ENCODE measurements at places on chromosomes 6 and 20. TPM values are rescaled to one million over a fixed set of nuclear protein-coding genes. Genes with fewer than 3 reads are reported as not detected.

Gene FHL5
- total RNA-seq = not detected

Gene OR2J3
- total RNA-seq = not detected

Gene RTN4IP1
- 6.8 TPM for total RNA-seq

Gene KIAA1755
- total RNA-seq = not detected

Gene PAQR8
- 16.8 TPM for total RNA-seq

Gene CFB
- total RNA-seq = 0.66 TPM

GRCh38 chr6:75855052-75855451 is 106.0 kb downstream of the MYO6 start:
- no peaks in the 10 kb centered on the region for H3K36me3 ChIP-seq
- no peaks in the 10 kb centered on the region for H3K27me3 ChIP-seq
- no peak overlapping the region for H3K4me3 ChIP-seq
- peaks cover 14% of the 10 kb centered on the region for H3K4me1 ChIP-seq
- peak; percentile 85 for DNase-seq
- no peak overlapping the region for H3K27ac ChIP-seq

DNA sequence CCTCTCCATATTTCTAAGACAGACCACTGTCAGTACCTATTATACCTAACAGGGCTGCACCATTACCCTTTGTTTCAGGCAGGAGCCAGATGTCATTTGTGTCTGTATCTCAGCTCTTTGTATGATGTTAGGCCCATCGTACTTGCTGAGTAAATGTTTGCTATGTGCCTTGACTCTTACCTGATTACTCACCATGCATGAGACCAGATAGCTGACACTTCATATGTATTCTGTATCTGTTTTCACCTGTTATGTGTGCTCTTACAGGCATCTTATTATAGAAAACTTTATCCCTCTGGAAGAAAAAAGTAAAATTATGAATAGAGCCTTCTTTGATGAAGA is 31.7 kb upstream of the ASXL1 start:
- no peak for DNase-seq
- peaks cover 22% of the 10 kb centered on the region for H3K4me1 ChIP-seq
- H3K36me3 ChIP-seq = peaks cover 3% of the 10 kb centered on the region
- H3K27ac ChIP-seq = peak overlapping the region; percentile 83

- peak overlapping the region; percentile 73 for H3K27ac ChIP-seq
- no peaks in the 10 kb centered on the region for H3K27me3 ChIP-seq
- no peak overlapping the region for H3K4me3 ChIP-seq
- DNase-seq = no peak
Measured at GRCh38 chr6:136762022-136762975, 30.0 kb downstream of the MAP3K5 start.

GRCh38 chr6:137973201-137973600 is 106.1 kb downstream of the TNFAIP3 start:
- no peaks in the 10 kb centered on the region for H3K4me1 ChIP-seq
- no peak for DNase-seq
- H3K4me3 ChIP-seq = no peak overlapping the region
- no peak overlapping the region for H3K27ac ChIP-seq
- no peaks in the 10 kb centered on the region for H3K36me3 ChIP-seq

- H3K27ac ChIP-seq = peak overlapping the region; percentile 66
- H3K4me3 ChIP-seq = no peak overlapping the region
- DNase-seq = no peak
- H3K4me1 ChIP-seq = no peaks in the 10 kb centered on the region
Measured at GRCh38 chr6:150875841-150876240, 10.3 kb downstream of the MTHFD1L start.

- H3K36me3 ChIP-seq = no peaks in the 10 kb centered on the region
- no peak overlapping the region for H3K4me3 ChIP-seq
- peaks cover 17% of the 10 kb centered on the region for H3K4me1 ChIP-seq
- no peaks in the 10 kb centered on the region for H3K27me3 ChIP-seq
Measured at GRCh38 chr20:9160757-9161156, 91.9 kb downstream of the PLCB4 start.

DNA sequence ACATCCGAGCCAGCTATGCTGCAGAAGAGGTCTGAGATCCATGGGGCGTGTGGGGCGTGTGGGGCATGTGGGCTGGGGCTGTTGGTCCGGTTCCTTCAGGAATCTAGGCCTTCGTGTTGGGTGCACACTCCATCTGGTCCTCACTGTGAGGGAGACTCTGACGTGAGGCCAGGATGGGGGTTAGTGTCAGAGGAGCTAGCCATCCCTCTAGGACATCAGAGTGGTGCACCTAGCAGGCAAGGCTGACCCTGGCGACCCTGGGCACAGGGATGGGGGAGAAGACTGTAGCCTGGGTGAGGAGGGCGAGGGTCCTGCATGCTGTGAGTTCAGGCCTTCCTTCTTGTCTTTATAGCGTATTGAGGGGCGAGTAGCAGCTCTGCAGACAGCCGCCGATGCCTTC is 8.7 kb upstream of the PTPRA start:
- H3K27ac ChIP-seq = no peak overlapping the region
- H3K4me3 ChIP-seq = no peak overlapping the region
- DNase-seq = no peak
- no peaks in the 10 kb centered on the region for H3K4me1 ChIP-seq

GRCh38 chr6:43939281-43940070 is 169.5 kb downstream of the VEGFA start:
- no peak overlapping the region for H3K4me3 ChIP-seq
- no peak for DNase-seq
- peaks cover 66% of the 10 kb centered on the region for H3K4me1 ChIP-seq
- peak overlapping the region; percentile 99 for H3K27ac ChIP-seq

- no peak for DNase-seq
- H3K4me1 ChIP-seq = no peaks in the 10 kb centered on the region
- no peak overlapping the region for H3K27ac ChIP-seq
- H3K4me3 ChIP-seq = no peak overlapping the region
- H3K27me3 ChIP-seq = no peaks in the 10 kb centered on the region
Measured at GRCh38 chr20:44856856-44857448, 28.6 kb upstream of the YWHAB start.

DNA sequence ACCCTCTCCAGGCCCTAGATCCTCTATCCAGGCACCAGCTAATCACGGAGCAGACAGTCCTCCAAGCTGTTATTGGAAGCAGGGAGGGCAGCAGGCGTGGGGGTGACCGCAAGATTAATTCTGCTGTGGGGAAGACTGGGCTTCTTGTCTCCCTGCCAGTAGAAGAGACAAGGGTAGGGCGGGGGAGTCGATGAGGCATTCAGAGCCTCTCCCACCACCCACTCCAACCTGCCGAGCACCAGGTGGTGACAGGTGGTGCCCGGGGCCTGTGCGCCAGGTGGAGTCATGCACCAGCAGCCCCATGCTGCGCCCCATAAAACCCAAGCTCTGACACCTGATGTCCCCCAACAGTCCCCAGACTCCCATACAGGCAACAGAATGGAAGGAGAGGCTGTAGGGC is 89.6 kb downstream of the CDH22 start:
- H3K4me3 ChIP-seq = no peak overlapping the region
- no peak overlapping the region for H3K27ac ChIP-seq
- peaks cover 29% of the 10 kb centered on the region for H3K4me1 ChIP-seq
- no peak for DNase-seq
- H3K27me3 ChIP-seq = no peaks in the 10 kb centered on the region
- no peaks in the 10 kb centered on the region for H3K36me3 ChIP-seq

DNA sequence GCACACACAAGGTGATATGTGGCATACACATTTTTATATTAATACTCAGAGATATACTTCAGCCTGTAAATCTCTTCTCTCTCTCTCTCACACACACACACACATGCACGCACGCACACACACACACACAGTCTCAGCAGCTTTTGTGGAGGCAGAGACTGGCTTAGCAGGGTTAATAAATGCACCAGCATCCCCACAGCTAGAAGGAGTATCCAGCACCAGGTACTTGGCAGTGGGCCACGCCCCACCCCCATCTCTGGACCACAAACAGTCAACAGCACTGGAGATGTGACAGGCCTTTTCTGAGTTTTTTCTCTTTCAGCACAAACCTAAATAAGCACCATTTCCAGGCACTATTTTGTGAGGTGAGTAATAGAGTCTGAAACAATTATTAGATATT is 47.3 kb upstream of the LRFN2 start:
- H3K4me3 ChIP-seq = no peak overlapping the region
- no peaks in the 10 kb centered on the region for H3K36me3 ChIP-seq
- H3K27ac ChIP-seq = no peak overlapping the region
- no peak for DNase-seq
- H3K27me3 ChIP-seq = no peaks in the 10 kb centered on the region

GRCh38 chr6:37388578-37388977 is 34.8 kb downstream of the RNF8 start:
- peaks cover 38% of the 10 kb centered on the region for H3K36me3 ChIP-seq
- H3K27ac ChIP-seq = no peak overlapping the region
- no peak overlapping the region for H3K4me3 ChIP-seq
- H3K4me1 ChIP-seq = no peaks in the 10 kb centered on the region

DNA sequence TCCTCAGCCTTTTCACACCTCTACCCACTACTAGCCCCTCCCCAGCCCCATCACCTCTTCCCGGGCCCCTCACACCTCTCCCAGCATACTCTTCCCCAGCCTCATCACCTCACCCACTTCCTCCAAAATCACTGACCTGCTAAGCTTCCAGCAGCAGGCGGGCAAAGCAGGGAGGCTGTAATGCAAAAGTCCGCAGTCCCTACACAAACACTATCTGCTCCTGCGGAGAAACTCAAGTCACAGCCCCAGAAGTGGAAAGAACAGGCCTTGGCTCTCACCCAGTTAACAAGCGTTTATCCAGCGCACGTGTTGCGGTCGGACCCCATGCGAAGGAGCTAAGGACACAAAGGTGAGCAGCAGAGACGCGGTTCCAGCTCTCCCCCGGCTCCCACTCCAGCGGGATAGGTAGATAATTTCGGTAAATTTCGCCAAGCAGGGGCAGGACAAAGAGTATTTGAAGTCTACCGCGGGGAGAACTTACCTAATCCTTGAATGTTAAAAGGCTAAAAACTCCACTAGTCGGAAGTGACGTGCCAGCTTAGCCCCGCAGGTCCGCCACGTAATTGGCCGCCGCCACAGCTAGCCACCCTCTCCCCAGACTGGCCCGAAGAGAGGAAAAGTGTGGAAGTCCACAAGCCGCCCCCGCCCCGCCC is 728 bp upstream of the TRIM39 start:
- H3K27me3 ChIP-seq = no peaks in the 10 kb centered on the region
- DNase-seq = peak; percentile 87
- peak overlapping the region; percentile 89 for H3K27ac ChIP-seq
- H3K36me3 ChIP-seq = peaks cover 5% of the 10 kb centered on the region
- H3K4me1 ChIP-seq = peaks cover 9% of the 10 kb centered on the region
- peak overlapping the region; percentile 78 for H3K4me3 ChIP-seq

DNA sequence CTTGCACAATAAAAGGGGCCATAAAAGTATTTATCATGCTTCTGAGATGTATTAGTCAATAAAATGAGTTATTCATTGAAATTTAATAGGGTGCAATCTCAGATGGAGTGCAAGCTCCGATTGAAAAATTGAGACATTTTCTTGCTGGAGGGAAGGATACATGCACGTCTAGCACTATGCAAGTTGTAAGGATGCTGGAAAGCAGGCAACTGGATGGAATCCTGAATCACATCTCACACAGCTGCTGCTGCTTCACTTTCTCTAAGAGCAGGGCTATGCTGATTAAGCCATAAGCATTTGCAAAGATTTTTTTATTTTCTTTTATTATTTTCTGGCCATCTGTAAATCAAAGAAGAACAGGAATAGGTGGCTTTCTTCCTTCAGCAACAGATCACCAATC is 308.8 kb upstream of the EPHA7 start:
- no peak overlapping the region for H3K27ac ChIP-seq
- no peaks in the 10 kb centered on the region for H3K27me3 ChIP-seq
- no peak overlapping the region for H3K4me3 ChIP-seq
- no peaks in the 10 kb centered on the region for H3K36me3 ChIP-seq
- H3K4me1 ChIP-seq = no peaks in the 10 kb centered on the region
- DNase-seq = no peak

GRCh38 chr20:50026746-50027575 is 44.2 kb downstream of the SNAI1 start:
- no peak for DNase-seq
- no peak overlapping the region for H3K27ac ChIP-seq
- no peak overlapping the region for H3K4me3 ChIP-seq
- H3K36me3 ChIP-seq = no peaks in the 10 kb centered on the region

DNA sequence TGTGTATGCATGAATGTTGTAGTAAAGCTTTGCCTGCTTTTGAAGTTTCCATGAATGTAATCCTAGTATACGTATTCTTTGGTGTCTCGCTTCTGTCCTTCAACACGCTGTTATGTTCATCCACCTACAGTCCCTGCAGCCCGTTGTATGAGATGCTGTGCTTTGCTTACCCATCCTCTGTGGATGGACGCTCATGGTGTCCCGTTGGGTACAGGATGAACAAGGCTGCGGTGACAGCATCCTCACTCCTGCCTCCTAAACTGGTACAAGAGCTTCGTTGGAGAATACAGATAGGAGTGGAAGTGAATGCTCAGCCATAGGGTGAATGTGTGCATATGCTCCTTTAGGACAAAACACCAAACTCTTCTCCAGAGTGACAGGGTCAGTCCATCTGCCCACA is 366.2 kb downstream of the ZFAND3 start:
- no peaks in the 10 kb centered on the region for H3K36me3 ChIP-seq
- no peaks in the 10 kb centered on the region for H3K27me3 ChIP-seq
- DNase-seq = no peak

All from cardiac muscle cell (in vitro differentiated cells and primary cell).